Diencephalon (tissue), 1 donor: ENCODE measurements at places on chromosomes 2 and 18. TPM values are rescaled to one million over a fixed set of nuclear protein-coding genes. Genes with fewer than 3 reads are reported as not detected.

Gene NCKAP5
- 11.5 TPM for total RNA-seq

Gene IHH
- 0.69 TPM for total RNA-seq

Gene PASK
- 14.3 TPM for total RNA-seq

Gene CHMP3
- 53.1 TPM for total RNA-seq

Gene SYT4
- total RNA-seq: 357 TPM
